ENCODE measurements at places on chromosomes 7 and 10.

DNA sequence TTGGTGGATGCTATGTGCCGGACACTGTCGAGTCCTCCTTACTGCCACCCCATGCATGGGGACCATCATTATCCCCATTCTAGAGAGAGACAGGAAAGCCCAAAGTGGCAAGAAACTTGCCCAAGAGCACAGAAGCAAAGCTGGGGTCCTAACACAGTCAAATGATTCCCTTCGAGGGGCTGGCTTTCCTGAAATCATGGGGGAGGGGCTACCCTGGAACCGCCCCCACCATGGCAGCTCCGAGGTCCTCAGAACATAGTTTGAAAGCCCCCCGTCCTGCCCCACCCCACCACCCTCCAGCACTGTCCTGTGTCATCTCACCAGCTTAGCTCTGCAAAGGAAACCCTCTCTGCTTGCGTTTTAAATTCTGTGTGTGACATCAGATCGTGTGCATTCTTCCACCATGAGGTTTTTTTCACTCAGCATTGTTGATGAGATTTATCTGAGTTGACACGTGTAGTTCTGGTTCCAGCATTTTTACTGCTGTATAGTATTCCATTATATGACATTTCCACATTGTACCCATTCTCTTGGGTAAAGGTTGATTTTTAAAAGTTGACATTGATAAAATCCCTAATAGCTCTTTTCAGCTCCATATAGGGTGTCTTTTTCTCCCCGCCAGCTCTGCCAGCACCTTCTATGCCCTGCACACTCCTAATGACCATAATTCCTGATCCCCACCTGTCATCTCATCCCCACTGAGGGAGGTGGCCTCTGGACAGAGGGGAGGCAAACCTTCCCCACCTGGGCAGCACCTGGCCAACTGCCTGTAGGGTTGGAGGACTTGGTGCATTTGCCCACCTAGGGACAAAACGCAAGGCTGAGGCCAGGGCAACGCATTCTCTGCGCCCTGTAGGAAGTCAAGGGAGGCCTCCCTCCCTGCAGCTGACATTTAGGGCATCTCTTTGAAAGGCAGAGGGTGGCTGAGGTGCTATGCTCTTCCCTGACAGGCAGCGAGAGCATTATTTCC, 100.2 kb upstream of the GPR26 start:
- DNase-seq, result no peak

- no peak for DNase-seq
These were observed 21.0 kb upstream of the LRRC17 start for GRCh38 chr7:102891693-102892261.

DNA sequence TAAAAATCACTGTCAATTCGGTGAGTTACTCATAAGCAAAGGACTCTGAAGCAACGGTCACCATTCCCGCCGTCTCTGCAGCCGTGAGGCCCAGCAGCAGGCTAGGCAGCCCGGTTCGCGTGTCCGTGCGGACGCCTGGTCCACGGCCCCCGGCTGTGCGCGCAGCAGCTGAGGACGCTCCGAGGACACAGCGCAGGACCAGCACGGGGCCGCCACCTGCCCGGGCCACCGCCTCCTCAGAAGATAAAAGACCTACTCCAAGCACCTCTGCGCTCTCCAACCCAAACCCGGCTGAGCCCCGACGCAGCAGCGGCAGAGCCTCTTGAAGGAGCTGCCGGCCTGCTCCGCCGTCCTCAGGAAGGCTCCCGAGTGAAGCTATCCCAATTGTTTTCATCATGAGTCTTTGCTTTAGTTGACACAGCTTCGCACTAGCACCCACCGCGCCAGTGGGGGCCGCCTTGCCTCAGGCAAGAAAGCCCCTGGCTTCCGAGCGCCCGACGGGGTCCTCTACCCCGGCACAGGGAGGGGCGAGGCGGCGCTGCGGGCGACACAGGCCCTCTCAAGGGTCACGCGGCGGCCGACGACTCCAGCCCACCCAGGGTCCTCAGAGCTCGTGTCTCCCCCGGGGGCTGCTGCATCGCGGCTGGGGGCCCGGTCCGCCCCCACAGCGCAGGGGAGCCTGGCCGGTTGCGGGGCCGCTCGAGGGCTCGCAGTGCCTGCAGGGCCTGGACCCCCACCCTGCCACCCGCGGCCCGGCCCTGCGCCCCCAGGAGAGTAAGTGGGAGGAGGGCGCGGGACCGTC, 16.9 kb upstream of the GPR146 start:
- no peak for DNase-seq

GRCh38 chr7:7720193-7720592, 1.8 kb upstream of the RPA3 start:
- DNase-seq, result no peak

DNA sequence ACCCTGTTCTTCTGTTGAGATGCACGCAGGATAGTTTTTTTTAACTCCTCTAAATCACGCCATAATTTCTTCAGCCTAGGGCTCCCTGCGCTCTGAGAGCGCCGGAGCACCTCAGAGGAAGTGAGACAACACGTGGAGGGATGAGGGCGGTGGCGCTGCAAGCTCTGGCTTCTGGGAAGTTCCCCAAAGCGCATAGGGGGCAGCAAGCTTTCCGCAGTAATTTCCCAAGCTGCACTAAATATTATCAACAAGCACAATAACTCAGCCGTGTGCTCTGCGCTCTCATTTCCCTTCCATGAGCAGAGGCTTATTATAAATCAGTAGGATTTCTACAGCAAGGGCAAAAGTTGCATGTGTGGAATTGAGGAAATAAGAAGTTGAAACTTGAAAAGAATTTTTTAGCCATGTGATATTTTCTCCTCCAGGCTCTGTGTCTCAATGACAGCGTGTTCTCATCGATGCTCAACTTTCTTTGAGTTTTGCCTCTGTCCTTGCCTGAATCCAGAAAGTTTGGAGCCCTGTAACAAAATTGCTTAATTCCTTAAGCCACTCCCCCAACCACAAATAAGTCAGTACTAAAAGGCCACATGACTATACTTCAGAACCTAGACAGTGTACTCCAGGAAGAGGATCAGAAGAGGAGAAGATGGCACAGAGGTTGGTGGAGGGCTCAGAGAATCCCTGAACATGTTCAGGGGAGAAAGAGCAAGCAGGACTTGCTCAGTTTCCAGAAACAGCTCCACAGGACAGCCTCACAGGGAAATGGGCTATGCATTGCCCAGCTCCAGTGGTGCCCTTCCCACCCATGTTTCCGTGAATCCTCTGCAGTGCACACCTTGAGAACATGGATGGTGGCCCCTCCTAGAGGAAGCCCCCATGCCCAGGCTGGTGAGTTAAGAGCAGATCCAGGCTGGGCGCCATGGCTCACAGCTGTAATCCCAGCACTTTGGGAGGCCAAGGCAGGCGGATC, 221.5 kb upstream of the GHITM start:
- peak; percentile 10 for DNase-seq

GRCh38 chr7:40698214-40698920, 563.6 kb downstream of the SUGCT start:
- DNase-seq, result no peak

DNA sequence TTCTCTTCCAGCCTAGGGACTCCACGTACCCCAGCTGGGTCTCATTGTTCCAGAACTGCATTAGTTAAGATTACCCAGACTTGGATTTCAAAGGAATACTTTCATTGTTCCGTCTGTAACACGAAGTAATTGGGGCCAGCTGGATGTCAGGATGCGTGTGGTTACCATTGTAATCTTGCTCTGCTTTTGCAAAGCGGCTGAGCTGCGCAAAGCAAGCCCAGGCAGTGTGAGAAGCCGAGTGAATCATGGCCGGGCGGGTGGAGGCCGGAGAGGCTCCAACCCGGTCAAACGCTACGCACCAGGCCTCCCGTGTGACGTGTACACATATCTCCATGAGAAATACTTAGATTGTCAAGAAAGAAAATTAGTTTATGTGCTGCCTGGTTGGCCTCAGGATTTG, 21.0 kb downstream of the LRRC17 start:
- DNase-seq, result no peak

DNA sequence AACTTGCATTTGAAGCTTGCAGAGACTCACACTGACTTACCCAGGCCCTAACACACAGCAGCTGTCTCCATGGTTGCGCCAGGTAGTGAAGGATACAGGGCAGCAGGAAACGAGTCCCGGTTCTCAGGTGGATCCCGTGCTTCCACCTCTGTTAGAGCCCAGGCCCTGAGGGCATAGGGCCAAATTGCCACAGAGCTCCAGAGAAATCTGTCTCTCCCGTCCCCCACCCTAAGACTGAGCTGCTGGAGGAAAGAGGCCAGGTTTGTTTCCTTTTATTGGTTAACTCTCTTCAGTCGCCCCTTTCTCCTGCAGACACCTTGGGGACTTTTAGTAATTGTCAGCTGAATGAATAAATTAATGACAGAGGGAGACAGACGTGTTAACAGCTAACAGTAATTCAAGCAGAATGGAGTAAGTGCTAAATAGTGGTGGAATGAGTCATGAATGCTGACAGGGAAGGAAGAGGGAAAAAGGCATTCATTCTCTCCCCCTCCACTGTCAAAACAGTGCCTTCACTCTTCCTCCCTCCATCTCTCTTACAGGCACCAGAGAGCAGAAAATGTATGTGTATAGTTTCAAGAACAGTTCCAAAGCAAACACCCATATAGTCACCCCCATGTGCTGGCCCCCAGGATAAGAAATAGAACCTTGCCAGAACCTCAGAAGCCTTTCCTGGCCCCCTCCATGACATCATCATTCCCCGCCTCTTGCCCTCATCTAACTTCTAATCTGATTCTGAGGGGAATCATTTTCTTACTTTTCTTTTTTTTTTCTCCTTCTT, 16.8 kb upstream of the DLG5 start:
- peak; percentile 57 for DNase-seq

GRCh38 chr7:125098377-125098970, 168.8 kb upstream of the POT1 start:
- no peak for DNase-seq

DNA sequence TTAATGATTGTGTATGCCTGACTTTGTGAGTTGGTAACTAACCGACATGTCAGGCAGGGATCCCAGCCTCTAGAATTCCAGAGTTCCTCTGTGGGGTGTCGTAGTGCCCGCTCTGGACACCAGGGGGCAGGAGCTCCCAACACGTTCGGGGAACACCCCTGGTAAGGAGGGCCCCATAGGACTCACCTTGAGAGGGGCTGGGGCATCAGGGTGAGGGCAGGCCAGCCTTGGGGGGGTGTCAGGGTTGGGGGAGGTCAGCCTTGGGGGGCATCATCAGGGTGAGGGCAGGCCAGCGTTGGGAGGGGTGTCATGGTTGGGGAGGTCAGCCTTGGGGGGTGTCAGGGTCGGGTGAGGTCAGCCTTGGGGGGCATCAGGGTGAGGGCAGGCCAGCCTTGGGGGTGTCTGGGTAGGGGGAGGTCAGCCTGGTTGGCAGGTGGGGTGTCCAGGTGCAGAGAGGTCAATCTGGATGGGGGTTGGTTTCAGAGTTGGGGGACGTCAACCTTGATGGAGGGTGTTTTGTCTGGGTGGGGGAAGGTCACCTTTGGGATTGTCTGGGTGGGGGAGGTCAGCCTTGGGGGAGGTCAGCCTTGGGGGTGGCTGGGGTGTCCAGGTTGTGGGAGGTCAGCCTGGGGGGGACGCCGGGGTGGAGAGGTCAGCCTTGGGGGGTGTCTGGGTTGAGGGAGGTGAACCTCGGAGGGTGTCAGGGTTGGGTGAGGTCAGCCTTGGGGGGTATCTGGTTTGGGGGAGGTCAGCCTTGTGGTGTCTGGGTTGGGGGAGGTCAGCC, 45.6 kb upstream of the SUN1 start:
- DNase-seq, result peak; percentile 18

GRCh38 chr10:114309364-114309651, 70.3 kb downstream of the VWA2 start:
- DNase-seq, result no peak

DNA sequence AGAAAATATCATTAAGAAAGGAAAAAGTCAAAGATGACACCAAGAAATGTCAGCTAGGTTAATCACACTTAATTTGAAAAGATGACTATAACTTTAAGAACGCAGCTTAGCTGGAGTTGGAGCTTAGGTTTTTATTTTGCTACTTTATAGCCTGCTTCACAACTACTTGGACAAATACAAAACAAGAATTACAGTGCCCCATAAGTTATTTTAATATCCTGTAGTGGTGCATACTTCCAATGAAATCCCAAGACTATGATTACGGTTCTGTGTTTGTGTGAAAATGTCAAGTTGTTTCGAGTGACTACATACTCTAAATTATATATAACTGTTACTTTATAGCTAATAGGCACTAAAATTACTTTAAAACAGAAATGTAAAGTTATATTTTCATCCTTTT, 244.6 kb upstream of the MGMT start:
- DNase-seq, result no peak

DNA sequence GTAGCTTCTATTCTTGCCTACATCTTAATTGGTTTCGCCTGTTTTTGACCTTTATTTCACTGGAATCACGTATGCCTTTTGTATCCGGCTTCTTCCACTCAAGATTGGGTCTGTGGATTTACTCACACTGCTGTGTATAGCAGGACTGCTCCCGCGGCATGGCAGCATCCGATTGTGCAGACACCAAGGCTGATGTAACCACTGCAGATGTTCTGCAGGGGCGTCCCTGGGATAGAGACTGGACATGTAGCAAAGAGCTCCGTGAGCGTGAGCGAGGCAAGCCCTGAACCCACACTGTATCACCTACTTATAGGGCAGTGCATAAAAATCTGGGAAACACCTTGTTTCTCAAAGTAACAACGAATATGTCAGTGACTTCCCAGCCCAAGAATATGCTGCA, 11.4 kb upstream of the IDI2 start:
- DNase-seq, result no peak

DNA sequence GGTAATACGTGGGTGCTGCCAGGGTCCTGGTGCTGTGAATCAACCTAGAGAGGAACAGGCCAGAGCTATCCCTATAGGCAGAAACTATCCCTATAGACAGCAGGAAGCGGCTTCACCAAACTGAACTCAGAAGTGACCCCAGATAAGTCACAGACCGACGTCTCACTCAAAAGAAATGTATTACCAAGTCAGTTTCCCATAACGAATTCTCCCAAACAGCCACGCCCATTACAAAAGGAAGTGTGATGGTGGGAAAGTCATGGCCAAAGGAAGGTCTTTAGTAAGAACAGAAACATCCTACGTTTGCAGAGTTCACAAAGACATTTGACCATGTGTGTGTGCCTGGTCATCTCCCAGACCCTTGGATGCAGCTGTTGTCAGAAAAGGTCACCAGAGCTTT, 470.8 kb upstream of the ADARB2 start:
- no peak for DNase-seq
